ENCODE measurements at places on chromosomes 1 and 21.

DNA sequence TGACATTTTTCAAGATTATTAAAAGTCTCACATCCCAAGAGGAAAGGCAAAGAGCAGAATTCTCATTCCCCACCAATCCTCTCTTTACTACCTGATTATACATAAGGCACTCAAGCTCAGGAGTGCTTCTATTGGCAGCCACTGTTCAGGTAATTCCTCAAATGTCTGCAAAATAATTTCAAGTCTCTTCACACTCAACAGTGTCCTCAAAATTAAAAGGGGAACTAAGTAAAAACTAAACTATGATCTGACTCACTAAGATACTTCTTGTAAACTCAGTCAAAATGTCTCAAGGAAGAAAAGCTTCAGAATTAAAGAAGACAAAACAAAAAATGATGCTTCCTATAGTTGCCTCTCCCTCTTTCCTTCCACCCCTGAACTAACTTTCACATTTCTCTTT lies 135.6 kb downstream of the GPATCH2 start:
- no peak for DNase-seq

DNA sequence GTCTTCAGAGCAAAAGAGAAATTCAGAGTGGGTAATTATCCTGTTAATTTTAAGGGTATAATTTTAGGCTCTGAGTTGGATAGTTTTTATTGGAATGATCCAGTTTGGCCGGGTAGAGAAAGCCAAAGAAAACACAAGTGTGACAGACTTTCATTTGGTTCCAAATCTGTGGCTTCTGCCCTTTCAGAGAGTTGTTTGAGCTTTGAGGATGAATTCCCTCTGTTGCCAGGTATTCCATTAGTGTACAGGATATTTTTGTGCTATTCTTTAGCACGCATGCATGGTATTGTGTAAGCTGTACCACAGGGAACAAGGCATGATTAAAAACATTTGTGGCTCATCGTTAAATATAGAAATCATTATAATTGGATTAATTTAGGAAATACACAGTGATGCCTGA lies 384.4 kb downstream of the ADGRL2 start:
- no peak for DNase-seq

GRCh38 chr1:93977598-93977945 lies 68.3 kb upstream of the GCLM start:
- DNase-seq, result no peak

DNA sequence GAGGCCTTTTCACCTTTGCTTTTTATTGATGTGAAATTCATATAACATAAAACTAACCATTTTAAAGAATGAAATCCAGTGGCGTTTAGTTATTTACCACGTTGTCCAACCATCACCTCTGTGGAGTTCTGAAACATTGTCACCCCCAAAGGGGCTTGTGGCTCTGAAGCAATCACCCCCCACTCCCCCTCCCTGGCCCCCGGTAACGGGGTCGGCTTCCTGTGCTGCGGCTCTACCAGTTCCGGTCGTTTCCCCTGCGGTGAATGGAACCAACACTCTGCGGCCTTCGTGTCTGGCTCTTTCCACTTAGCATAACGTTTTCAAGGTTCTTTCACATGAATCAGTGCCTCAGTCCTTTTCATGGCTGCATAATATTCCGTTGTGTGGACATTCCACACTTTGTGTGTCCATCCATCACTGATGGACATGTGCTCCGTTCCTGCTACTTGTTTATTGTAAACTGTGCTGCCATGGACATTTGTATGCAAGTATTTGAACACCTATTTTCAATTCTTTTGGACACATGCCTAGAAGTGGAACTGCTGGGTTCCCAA lies 1.8 kb upstream of the ISG15 start:
- no peak for DNase-seq

DNA sequence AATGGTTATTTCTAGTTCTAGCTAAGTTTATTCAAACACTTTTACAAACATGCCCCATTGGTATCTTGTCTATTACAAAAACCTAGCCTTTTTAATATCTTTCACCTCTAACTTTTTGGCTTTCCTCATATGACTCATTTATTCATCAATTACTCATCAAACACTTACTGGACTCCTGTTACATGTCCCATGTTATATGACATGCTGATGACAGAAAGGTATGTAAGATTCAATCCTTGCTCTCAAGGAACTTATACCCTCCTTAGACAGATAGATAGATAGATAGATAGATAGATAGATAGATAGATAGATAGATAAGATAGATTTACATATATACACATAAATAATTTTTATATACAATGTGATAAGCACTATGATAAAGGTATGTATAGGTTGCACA lies 33.9 kb upstream of the INSL5 start:
- DNase-seq, result no peak

DNA sequence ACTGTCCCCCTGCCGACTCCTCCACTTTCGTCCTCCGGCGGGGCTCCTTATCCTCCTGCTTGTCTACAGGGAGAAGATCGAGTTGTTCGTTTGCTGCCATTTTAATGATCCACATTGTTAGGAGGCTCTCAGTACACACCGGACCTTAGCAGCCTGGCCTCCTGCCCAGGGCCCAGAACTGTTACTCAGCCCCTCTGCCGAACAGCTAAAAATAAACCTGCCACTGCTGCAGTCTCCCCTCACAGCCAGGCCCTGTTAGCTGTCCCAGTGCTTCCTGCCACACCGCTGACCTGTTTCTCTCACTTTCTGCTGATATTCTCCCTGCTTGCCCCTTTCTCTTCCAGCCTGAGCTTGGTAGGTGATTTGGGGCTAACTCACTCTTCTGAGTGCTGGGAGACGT lies 8.3 kb downstream of the MAPKAPK2 start:
- DNase-seq, result no peak

GRCh38 chr1:59731591-59731990 lies 83.2 kb upstream of the HOOK1 start:
- DNase-seq, result no peak

Measured in kidney (tissue), 22 donors.